H54 (cell line): ENCODE measurements at places on chromosomes 2 and 18.

DNA sequence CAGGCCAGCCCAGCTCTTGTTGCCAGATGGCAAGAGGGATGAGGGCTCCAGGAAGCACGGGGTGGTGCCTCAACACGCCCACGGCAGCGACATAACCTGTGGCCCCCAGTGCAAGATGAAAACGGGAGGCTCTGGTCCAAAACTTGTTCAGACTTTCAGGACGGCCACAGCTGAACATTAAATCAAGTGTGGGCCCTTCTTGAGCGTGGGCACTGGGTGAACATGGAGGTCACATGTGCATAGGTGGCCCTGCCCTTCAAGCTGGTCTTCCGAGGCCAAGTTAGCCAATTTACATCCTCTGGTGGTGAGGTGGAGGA is 77.5 kb downstream of the NDUFA10 start:
- DNase-seq = no peak

GRCh38 chr2:177326005-177326404 is 61.5 kb upstream of the NFE2L2 start:
- no peak for DNase-seq

DNA sequence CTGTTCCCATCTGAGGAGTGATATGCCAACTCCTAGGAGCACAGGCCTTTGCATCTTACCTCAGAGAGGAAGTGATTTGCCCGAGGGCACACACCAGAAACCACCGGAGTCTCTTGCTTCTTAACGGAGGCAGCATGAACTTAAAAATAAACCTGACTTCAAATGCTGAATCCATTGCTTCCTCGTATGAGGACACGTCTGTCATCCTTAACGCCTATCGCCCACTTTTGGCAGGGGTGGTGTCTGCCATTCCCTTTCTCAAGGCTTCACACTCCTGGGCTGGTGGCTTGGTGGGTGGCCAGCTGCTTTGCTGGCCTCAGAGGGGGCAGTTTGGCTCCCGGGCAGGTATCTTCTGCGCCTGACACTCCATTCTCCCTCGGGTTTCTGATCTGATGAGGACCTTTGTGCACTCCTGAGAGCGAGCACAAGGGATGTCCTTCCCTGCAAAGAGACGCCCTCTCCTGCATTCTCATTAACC is 1.1 kb upstream of the PREB start:
- DNase-seq = no peak

GRCh38 chr2:190627448-190628412 is 21.2 kb upstream of the NAB1 start:
- no peak for DNase-seq

GRCh38 chr18:35443434-35443833 is 54.3 kb downstream of the INO80C start:
- DNase-seq = no peak

- DNase-seq = no peak
These were observed 175.0 kb upstream of the CYRIA start for GRCh38 chr2:16840496-16841172.

GRCh38 chr18:45481821-45482220 is 133.5 kb upstream of the SLC14A2 start:
- DNase-seq = no peak

DNA sequence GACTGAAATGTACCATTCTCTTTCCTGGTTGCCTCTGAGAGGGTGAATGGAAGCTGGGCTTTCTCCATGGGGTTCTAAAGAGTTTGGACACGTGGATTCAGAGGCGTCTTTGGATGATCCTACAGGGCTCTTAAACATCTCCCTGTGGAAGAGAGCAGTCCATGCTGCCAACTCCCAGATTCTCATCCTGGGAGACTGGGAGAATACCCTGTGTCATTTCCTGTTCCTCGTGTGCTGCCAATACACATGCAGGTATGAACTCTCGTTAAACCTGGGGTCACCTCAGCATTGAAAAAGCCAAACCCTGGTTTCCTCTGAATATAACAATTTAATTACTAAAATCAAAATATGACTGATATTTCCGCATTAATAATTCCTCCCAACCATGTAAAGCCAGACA is 73.3 kb upstream of the NT5C1B start:
- no peak for DNase-seq

DNA sequence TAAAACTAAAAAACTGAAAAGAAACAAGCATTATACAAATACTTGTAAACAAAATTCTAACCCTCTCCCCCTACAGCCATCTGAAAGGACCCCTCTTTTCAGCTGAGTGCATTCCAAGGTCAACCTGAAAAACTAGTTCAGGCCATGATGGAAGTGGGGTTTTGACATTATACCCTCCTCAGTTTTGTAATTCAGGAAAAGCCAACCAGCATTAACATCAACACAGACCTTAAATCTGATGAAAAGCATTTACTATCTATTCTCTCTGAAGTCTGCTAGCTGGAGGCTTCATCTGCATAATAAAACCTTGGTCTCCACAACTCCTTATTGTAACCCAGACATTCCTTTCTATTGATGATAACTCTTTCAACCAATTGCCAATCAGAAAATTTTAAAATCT is 302.2 kb downstream of the CNTNAP5 start:
- DNase-seq = no peak

GRCh38 chr2:121545257-121545656 is 14.6 kb downstream of the RNU4ATAC start:
- DNase-seq = no peak

DNA sequence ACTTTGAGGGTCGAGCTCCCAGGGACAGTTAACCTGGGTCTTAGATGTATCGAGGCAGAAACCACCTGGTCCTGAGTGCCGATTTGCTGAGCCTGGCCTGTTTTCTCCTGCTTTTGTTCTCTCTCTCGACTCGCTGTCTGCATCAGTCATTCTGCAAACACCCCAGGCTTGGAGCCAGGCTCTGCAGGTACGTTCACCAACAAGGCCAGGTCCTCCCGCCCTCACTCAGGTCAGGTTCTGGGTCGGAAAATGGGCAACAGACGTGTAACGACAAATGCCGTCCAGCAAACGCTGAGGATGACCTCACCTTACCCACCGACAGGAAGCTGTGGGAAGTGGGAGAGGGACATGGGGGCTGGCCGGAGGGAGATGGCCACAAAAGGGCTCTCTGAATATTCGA is 57.7 kb upstream of the PXDN start:
- DNase-seq = no peak

- no peak for DNase-seq
These were observed 1641.9 kb upstream of the PIK3C3 start for GRCh38 chr18:40313030-40313642.

GRCh38 chr2:60549928-60550177 is 3.6 kb downstream of the BCL11A start:
- DNase-seq = no peak

GRCh38 chr2:161337247-161337646 is 29.0 kb downstream of the PSMD14 start:
- DNase-seq = no peak

DNA sequence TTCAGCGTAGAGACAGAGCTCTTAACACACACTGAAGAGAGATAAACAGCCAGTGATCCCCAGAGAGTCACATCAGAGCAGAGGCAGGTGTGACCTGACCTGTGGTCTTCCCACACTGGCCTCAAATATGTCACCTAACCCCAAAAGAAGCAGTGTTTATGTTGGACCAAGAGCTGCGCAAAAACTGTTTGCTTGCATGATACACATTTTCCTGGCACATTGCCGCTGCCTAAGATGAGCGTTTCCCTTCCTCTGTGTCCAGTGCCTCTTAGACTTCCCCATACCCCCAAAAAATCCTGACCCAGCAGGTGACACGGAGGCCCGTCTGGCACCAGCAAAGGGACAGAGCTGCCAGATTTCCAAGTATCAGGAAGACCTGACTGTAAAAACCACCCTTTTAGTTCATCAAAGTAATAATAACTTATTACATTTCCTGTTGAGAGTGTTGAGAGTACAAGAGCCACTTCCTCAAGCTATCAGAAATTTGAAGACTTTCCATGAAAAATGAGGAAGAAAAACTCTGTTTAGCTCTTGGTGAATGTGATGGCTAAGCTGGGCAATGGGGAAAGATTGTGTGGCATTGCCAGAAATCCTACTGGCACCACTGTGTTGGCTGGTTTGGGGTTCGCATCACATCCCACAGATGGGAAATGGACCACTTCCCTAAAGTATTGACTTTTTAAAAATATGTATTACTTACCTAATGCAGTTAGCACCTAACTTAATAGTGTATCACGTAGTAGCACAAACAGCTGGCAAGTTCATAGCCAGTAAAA is 6.7 kb downstream of the TNFRSF11A start:
- no peak for DNase-seq

DNA sequence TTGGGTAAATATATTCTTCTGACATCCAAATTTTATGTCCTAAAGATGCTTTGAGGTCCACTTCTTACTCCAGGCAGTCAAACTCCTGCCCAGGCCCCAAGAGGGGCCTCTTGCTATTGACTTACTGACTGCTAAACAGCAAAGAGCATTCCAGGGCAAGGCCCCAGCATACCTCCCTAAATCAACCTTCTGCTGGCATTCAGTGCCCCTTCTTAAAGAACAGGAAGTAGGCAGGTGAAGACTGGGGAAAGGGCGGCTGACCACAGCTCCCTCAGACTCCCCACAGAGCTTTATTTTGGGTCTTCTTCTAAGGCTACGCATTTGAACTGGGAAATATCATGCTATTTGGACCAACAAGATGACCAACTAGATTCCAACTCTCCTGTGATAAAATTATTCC is 68.9 kb downstream of the USP40 start:
- DNase-seq = no peak

DNA sequence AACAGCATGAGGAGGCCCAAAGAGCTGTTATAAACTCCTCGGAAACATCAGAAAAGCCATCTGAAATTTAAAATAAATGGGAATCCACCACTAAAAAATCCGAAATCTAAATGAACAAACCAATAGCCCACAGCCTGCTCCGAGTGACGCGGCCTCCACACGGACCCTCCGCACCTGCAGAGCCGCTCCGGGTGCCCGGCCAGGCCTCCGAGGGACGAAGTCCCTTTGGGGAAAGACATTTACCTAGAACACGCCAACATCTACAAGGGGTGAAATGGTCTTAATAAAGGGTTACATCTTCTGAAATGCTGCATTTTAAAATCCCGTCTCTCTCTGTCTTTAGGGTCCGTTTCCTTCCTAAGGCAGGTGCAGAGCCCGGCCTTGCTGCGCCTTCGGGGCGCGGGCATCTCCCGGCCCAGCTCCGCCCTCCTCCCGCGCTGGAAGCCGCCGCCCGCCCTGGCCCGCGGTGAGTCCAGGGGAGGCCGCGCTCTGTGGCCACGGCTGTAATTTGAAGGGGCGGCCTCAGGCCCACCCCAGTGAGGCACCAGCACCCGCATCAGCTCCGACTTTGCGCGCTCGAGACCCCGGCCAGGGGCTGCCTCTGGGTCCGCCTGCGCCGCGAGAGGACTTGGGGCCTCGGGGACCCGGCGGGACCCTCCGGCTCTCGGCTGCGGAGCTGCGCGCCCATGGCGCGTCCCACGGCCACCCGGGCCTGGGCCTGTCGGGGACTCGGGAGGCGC is 42.3 kb upstream of the CTDP1 start:
- no peak for DNase-seq

- DNase-seq = no peak
These were observed 238.6 kb downstream of the SEPTIN10 start for GRCh38 chr2:109375131-109375561.

DNA sequence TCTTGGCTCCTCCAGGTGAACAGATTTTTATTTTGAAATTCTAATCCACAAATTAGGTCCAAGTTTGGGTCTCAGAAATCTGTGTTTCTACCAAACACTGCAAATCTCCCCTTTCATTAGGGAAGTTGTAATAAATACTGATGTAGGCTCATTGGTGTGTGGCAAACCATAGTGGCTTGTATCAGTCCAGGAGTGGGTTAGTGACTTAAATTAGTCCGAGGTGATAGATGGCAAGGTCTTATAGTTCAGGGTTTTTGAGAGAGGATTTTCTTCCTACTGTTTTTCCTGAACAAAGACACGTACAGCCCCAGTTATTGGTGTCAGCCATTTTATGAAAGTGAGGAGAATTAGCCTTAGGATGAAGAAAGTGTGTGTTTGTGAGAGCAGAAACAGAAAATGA is 74.6 kb downstream of the RPRM start:
- no peak for DNase-seq

DNA sequence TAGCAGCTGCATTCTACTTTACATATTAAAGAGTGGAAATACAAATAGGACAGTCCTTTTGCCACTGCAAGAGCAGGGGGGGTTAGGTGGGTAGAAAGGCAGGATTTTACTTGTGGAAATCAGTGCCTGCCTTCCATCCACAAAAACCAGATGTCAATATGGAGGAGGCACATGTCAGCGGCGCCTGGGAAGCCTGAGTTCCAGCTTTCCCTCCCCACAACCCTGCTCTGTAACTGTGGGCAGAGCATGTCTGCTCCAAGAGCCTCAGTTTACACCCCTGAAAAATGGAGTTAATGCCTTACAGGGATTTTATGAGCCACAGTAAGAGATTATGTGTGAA is 32.9 kb downstream of the STEAP3 start:
- DNase-seq = no peak

DNA sequence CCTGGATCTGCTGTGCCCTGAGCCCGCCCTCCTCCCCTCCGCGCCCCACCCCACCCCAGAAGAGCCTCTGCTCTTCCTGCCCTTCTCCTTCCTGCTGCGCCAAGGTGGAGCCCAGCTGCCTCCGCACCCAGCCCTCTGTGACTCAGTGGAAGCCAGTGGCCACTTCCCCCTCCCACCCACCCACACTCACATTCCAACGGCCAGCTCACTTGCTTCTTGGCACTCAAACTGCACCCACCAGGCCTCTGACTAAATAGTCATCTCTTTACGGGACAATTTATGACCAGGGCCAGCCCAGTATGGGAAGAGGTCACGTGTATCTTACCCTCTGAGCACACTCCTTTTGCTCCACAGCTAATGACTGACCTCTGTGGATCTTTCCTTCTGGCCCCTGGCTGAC is 150.4 kb upstream of the SLC1A4 start:
- peak; percentile 55 for DNase-seq

DNA sequence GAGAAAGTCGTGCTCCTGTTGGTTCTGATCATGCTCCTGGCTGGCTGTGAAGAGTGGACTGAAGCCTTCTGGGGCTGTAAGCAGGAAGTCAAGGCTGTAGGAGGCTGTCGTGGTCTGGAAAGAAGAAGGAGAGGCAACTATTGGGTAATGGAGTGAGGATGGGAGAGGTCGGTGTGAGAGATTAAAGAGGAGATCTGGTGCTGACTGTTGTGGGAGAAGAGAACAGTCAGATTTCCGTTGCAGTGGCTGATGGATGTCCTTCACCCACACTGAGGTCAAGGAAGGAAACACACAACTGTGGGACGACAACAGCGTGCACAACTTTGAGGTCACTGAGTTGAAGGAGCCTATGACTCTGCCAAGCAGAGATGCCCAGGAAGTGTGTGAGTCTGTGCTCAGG is 2.8 kb upstream of the PSMD1 start:
- DNase-seq = no peak

DNA sequence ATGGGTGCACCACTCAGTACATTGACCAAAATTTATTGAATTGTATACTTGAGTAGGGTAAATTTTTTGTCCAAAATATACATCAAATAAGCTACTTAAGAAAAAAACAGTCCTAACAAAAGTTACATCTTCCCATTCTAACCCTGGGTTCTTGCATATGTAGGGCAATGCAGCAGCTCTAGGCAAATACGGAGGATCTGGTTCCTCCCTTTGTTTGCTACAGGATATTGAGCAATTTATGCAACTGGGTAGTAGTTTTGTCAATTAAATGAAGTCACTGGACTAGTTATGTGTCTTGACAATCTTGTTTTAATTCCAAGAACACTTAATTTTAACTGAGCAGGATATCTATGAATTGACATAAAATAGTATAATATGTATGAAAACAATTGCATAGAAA is 1507.2 kb upstream of the PIK3C3 start:
- no peak for DNase-seq
